Heart left ventricle (tissue), 16 donors: ENCODE measurements at places on chromosomes 3 and 15. TPM values are rescaled to one million over a fixed set of nuclear protein-coding genes. Genes with fewer than 3 reads are reported as not detected.

GRCh38 chr3:140636406-140637138, 41.3 kb upstream of the TRIM42 start:
- DNase-seq: no peak

- DNase-seq: no peak
Measured at GRCh38 chr15:90816401-90817116, 51.8 kb upstream of the FURIN start.

Gene ALS2CL
- 40.7 TPM for total RNA-seq

DNA sequence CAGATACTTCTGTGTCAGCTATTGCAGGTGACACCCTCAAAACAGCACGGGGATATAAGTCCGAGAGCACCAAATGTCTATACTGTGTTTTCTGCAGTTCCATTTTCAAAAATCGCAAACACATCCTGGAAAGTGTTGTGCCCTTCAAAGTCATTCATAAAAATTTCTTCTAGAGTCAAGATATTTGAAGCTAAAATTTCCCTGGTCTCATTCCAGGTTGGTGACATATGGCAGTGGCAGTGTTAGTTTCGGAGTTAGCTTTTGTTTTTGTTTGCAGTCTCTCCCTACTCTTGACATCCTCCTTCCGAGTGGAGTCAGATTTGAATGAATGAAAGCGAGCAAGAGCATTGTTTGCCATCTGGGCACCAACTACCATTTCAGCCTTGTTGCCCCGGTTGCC, 3.2 kb upstream of the FSIP1 start:
- DNase-seq: no peak

Gene SUSD5
- total RNA-seq: 1.9 TPM

Gene XCR1
- total RNA-seq: not detected

DNA sequence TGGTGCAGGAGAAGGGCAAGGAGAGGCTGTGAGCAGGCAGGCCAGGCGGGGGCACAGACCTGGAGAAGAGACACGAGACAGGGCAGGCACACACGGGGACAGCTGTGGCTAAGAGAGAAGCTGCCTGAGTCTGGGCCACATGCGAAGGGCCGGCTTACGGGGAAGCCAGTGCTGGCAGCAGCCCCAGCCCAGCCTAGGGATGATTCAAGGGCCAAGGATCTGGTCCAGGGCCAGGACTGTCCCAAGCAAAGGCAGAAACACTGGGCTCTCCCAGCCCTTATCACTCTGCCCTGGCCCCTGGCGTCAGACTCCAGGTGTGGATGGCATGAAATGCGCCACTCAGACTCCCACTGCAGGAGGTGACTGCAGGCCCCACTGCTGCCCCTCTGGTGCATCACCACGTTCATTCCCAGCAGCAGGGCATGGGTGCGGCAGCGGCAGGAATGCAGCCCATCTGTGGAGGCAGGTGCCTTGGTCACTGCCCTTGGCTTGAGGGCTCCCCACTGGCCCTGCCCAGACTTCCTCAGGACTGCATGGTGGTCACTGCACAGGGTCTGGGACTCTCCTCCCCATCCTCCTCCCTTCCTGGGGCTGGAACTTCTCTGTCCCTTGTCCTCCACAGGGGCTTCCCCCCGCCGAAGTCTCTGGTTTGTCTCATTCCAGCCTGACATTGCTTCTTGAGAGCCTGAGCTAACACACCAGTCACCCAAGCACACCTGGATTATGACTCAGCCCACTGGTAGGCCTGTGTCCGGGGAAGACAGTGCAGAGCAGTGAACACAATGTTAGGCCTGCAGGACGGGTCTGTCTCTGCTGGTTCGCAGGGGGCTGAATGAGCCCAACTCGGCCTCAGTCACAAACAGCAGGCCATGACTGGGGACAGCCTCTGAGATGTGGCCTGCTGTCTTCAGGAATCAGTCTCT, 69.3 kb downstream of the TBC1D2B start:
- DNase-seq: peak; percentile 88

DNA sequence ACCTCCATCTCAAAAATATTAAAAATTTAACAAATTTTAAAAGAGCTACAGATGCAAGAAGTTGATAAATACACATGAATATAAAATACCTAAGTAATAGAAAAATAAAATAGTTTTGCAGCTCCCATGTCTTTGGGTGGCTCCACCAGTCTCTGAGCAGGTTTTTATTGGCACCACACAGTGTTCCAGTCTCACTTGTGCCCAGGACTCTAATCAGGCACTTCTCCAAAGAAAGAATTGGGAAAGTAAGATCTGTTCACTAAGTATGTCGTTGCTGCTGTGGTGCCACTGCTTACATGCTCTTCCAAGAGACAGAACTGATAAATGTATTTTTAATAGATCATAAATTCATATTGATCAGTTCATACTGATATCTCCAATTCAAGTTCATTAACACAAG, 92.5 kb upstream of the ABI3BP start:
- no peak for DNase-seq

DNA sequence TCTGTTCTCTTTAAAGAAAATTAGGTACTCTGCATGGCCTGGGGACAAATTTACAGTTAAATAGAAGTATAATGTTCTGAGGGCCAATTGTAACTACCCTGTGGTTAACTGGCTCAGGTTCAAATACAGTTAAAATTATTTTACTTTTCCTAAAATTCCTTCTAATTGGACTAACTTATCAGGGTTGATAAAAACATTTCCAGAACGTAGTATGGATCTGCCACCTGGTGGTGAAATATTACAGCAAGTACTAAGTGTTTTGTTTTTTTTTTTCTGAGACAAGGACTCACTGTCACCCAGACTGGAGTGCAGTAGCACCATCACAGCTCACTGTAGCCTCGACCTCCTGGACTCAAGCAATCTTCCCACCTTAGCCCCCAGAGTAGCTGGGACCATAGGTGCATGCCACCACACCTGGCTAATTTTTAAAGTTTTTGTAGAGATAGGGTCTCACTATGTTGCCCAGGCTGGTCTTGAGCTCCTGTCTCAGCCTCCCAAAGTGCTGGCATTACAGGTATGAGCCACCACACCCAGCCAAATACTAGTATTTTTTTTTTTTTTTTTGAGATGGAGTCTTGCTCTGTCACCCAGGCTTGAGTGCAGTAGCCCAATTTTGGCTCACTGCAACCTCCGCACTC, 29.2 kb downstream of the NEO1 start:
- DNase-seq: no peak

- no peak for DNase-seq
Measured at GRCh38 chr3:133210656-133211055, 172.5 kb downstream of the TMEM108 start.

DNA sequence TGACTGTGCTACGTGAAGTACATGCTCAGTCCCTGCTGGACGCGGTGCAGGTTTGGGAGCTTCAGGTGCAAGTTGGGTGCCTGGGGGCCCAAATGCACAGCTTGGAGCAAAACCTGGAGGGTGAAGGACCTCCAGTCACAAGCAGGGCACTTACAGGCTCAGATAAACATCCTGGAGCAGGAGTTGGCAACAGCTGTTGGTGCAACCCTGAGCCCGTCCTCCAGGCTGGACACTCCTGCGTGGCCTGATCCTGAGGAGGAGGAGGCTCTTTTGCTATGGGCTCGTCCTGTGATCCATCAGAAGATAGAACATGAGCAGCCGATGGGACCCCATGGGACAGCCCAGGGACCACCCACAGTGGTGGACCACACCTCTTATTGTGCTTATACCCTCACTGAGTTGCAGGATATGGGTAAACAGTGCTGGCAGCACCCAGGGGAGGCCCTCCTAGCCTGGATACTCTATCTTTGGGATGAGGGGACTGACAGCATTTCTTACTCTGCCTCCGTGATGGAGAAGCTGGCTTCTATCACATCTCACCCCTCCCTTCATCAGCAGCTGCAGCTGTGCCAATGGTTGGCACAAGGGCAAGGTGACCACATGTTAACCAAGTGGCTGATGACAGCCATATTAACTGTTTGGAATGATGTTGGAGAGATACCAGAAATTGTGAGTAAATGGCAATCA, 301.6 kb downstream of the ZPLD1 start:
- DNase-seq: peak; percentile 62

DNA sequence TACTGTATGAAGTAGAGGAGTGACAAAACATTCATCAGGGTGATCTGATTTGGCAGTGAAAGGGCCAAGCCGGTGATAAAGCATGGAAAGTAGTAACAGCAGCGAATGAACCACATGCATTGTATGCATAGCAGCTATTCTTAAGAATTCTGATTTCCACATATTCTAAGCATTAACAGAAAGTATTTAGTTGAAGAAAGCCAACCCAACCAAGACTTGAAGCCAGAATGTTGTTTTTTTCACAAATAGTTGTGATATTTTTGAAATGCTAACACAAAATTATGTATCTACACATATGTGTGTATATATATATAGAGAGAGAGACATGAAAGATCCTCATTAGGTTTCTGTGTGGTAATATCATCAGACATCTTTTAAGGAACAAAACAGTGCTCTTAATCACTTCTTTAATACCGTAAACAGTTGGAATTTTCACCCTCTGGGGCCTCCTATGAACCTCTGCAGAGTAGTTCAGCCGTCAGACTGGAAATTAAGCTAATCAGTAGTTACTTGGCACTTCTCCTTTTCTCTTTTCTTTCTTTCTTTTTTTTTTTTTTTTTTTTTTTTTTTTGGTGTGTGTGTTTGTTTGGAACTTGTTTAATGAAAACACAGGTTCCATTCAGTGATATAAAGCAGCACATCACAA, 139.6 kb downstream of the CMSS1 start:
- DNase-seq: no peak

DNA sequence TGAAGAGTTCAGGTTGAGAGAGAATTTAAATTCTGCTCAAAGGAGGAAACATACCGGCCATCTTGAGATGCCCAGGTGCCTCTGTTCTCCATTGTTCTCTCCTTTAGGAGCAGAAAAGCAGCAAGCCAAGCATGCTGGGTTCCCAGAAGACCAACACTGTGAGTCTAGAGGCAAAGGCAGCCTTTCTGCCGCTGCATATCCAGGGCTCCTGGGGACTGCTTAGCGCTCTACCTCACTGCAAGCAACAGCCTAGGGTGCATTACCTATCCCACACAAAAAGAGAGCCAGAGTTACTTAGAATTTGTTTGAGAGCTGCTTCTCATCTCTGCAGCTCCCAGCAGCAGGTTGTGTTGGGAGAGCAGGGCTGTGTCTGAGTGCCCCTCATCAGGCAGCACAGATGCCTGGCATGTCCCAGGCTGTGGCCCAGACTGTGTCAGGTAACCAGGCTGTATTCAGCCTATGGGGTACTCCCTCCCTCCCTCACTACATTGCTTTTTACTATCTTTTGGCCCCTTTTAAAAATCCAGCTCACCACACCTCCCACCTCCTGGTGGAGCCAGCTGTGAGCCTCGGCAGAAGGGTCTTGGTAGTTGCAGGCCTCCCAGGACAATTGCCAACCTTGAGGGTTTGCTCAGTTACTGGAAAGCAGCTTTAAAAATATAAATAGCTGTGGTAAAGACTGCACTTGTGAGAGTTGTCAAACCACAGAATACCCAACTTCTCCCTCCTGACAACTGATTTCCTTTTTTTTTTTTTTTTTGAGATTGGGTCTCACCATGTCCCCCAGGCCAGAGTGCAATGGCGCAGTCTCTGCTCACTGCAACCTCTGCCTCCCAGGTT, 30.2 kb downstream of the BCL2L10 start:
- no peak for DNase-seq

Gene DPPA2
- total RNA-seq: not detected

GRCh38 chr3:127420829-127421228, 133.0 kb upstream of the PRR20G start:
- DNase-seq: no peak

- no peak for DNase-seq
Measured at GRCh38 chr3:36147934-36148558, 232.3 kb upstream of the STAC start.
